Hindlimb muscle (tissue), 1 donor: ENCODE measurements at places on chromosomes 3 and 15.
A peak's percentile ranks its signal among the peaks of the same experiment; 100 is the strongest.

DNA sequence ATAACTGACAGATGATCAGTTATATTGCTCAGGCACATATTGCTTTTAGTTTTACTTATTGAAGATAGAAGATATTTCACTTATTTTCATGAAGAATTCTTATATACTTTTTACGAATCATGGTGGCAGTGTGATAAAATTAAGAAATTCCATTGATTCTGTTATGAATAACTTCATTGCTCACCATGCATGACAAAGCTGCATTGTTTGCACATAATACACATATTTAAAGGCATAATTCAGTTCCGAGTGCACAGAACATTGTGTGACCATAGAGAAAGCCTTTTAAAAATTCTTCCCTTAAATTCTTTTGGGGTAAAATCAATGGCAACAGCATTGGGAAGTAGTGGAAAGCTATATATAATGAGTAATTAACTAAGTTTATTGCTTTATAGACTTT, 82.5 kb upstream of the NAALADL2 start:
- no peak for DNase-seq

DNA sequence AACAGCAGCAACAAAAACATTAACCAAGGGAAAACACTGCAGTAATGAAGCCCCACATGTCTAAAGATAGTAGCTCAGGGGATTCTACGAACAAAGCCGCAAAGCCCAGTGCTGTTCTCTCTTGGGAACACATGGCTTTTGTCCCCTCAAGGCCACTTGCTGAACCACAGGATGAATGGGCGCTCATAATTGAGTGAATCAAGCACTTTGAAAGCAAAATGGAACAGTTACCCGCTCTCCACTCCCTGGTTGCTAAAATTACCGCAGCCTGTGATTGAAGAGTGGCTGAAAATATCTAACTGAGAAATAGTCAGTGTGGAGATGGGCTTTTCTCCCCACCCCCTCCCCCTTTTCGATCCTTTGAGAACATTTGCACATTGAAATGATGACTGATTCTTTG, 39.6 kb downstream of the RASGRF1 start:
- DNase-seq: no peak

DNA sequence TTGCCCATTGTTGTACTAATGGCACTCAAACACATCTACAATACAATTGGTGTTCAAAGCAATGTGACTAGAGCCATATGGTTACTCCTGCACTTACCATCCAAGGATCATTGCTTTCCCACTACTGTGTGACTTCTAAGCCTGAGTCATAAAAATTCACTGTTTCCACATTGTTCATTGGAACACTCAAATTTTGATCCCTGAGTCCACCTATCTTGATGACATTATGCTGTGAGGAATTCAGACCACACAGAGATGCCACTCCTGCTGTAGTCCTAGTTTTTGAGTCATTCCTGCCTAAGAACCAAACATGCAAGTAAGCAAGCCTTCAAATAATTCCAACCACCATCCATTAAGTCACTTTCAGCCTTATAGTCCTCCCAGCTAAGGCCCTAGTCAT, 176.2 kb downstream of the EFHB start:
- DNase-seq: no peak

DNA sequence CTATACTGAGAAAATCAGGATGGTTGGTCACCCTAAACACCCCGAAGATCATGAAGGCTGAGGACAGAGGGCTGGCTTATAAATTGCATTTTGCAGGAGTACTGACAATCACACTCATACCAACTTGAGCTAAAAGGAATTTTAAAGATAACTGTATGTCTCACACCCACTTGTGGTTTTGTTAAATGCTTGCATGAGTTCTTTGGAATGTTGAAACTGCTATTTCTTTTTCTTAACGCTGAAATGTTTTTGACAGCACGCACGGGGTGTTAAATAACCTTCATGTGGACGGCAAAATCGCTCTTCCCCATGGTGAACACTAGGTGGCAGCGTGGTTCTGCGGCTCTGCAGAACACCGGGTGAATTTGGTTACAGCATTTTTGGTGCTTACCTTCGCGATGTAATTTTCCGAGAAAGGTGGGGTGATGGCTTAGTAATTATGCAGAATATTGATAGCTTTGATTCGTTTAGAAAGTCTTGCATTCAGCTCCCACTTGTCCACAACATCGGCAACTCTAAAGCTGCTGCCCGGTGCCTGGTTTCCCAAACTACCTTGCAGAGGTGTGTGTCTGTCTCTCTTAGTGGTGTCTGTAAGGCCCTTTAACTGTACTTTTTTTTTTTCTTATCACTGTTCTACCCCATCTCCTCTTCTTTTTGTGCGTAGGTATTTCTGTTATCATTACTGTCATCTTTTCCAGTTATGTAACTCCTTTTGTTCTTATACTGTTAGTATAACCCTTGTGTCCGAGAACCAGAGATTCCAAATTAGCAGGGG, 51.7 kb downstream of the ARNT2 start:
- DNase-seq: peak; percentile 69

DNA sequence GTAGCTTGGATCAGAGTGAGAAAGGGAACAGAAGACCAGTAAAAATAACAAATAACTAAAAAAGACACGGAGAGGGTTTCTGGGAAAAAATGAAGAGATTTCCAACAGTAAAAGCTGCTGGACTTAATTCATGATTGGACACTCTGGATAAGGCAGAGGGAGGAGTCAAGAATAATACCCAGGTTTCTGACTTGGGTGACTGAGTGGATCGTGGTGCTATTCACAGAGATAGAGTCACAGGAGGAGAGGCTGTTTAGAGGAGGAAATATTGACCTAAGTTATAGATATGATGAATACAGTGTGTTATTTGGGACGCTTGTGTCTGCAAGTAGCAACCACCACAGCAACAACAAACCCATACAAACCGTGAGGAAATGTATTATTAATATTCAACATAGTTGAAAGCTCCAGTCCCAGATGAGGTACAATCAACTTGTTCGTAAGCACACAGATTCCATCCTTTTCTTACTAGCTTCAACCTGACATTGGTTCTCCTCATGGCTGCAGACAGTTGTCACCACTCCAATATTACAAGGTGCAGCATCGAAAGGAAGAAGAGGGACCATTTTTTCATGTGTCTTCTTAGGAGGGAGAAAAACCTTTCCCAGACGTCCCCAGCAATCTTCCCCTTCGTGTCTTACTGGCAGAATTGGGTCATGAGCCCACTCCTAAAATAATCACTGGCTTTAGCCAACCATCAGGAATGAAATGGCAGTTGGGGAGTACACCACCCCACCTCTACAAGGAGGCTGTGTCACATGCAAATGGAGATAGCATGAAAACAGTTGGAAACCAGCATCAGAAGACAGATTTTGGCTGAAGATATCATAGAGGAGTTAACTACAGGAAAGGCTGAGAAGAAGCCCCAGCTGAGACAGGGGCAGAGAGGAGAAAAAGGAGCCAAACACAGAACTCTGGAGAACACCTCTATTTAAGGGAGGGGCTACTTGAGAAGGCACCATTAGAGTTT, 387.8 kb downstream of the SHQ1 start:
- DNase-seq: no peak

GRCh38 chr3:187678726-187679268, 8.6 kb upstream of the SST start:
- DNase-seq: no peak

DNA sequence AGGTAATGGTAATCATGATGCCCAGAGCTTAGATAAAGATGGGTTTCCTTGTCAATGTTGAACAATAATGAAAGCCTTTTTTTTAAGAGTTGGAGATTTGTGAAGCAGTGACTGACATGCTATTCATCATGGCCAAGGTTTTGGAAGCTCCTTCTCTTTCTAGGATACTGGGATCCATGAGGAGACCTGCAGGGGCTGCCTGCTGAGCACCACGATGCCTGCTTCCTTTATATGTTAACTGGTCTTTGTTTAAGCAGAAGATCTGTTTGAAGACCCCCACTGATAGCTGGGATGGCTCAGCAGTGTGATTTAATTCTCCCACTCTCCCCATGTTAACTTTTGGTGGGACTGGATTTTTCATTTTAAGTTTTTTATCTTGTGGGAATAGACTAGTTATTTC, 15.8 kb downstream of the RBP1 start:
- no peak for DNase-seq

GRCh38 chr3:38643090-38643489, 6.4 kb downstream of the SCN5A start:
- no peak for DNase-seq

GRCh38 chr3:15207836-15208504, 1.9 kb downstream of the CAPN7 start:
- no peak for DNase-seq

- peak; percentile 91 for DNase-seq
Measured at GRCh38 chr3:141129541-141130011, 78.4 kb downstream of the SPSB4 start.

DNA sequence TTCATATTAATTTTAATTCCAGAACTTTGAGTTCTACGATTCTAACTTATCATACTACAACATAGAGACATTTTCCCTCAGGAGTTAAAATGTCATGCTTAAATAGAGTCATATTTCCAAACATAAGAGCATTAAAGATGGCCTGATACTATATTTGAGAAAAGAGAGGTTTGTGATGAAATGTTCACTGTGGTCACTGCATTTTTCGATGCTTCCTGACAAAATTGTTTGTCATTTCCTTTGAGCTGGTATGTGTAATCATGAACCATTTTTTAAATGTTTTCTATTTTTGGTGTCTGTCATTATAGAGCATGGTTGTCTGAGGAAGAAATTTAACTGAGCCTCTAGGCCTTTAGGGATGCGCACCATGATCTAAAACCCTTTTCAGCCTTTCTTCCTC, 721.4 kb upstream of the NR2F2 start:
- DNase-seq: no peak

GRCh38 chr15:48876057-48876456, 1.9 kb upstream of the EID1 start:
- DNase-seq: no peak

GRCh38 chr3:11616551-11616950, 27.2 kb downstream of the VGLL4 start:
- no peak for DNase-seq

DNA sequence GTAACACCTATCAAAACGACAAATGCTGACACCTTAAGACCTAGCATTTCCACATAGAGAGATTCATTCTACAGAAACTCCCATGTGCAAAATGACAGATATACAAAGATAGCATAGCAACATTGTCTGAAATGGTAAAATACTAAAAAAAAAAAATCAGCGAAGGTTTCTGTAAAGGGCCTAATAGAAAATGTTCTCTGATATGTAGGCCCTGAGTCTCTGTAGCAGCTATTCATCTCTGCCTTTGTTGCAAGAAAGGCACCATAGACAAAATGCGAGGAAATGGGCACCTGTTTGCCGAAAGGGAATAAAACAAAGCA, 631 bp upstream of the MFGE8 start:
- DNase-seq: no peak

GRCh38 chr15:92111751-92112150, 258.2 kb downstream of the SLCO3A1 start:
- DNase-seq: no peak
